ENCODE measurements at places on chromosomes 7 and 10. TPM values are rescaled to one million over a fixed set of nuclear protein-coding genes. Genes with fewer than 3 reads are reported as not detected.

- DNase-seq = no peak
Observed at GRCh38 chr7:103877565-103877964, 111.9 kb downstream of the RELN start.

- no peak for DNase-seq
Observed at GRCh38 chr7:95404316-95404865, 8.2 kb upstream of the PON3 start.

DNA sequence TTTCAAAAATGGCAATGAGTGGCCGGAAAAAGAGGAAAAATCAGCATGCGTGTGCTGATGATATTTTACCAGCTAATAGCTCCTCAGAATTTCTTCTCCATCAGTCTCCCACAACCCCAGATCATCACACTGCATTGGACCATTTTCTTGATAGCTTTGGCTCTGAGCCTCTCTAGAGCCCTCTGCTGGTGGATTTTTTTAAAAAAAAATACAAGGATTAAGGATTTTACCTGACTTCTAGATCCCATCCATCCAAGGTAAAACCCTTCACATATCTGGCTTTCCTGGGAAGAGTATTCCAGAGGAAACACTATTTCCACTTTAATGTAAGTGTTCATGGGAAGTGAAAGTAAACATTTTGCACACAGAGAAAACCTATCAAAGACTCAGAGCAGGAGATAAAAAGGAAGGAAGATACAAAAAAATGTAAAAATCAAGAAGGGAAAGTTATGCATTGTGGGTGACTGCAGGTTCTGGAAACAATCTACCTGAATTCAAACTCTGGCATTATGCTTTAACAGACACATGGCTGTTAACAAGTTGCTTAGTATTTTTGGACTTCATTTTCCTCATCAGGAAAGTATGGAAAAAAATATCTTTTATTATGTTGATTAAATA, 380.9 kb downstream of the LRRTM3 start:
- no peak for DNase-seq

GRCh38 chr7:21358648-21359047, 69.2 kb upstream of the SP4 start:
- DNase-seq = no peak

GRCh38 chr7:954330-955238, at the start of gene ADAP1:
ADAP1 (minus strand) TSS chr7:954680; CDS start chr7:954477, 203 bp downstream.
- peak; percentile 61 for DNase-seq

DNA sequence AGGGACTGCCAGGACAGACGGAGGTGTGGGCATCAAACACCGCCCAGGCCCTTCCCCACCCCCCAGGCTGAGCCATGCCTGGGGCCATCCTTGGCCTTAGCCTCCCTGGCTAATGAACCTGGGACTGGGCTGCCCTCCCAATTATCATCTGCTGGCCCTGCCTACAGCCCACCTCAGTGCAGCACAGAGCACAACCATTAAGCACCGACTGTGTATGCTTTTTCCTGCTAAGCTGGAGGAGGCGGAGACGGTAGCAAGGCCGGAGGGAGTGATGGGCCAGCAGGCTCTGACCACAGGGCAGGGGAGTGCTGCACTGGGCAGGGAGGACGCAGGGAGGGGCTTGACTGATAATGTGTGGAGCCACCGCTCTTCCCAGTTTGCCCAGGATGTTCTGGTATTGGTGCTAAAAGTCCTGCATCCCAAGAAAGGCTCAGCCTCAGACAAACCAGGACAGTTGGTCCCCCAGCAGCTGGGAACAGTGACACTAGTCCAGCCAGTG, 72.0 kb downstream of the C10orf143 start:
- DNase-seq = peak; percentile 20

IGF2BP3 gene
- 0.64 TPM for total RNA-seq

Measured in right lobe of liver (tissue), 6 donors.